Immature natural killer cell (primary cell): ENCODE measurements at places on chromosomes 12 and 14. TPM values are rescaled to one million over a fixed set of nuclear protein-coding genes. Genes with fewer than 3 reads are reported as not detected.

- no peak for DNase-seq
- H3K36me3 ChIP-seq = no peaks in the 10 kb centered on the region
- H3K4me1 ChIP-seq = no peaks in the 10 kb centered on the region
- no peak overlapping the region for H3K27ac ChIP-seq
Measured at GRCh38 chr12:105257321-105257728, 21.4 kb upstream of the APPL2 start.

- H3K4me3 ChIP-seq = no peak overlapping the region
- no peaks in the 10 kb centered on the region for H3K36me3 ChIP-seq
- no peak for DNase-seq
- no peaks in the 10 kb centered on the region for H3K4me1 ChIP-seq
Measured at GRCh38 chr12:108587826-108588225, 10.1 kb downstream of the TMEM119 start.

GRCh38 chr12:69961246-69961645 lies 136.2 kb downstream of the MYRFL start:
- no peak overlapping the region for H3K4me3 ChIP-seq
- no peaks in the 10 kb centered on the region for H3K36me3 ChIP-seq
- no peak overlapping the region for H3K27ac ChIP-seq
- H3K27me3 ChIP-seq = no peaks in the 10 kb centered on the region
- DNase-seq = no peak

DNA sequence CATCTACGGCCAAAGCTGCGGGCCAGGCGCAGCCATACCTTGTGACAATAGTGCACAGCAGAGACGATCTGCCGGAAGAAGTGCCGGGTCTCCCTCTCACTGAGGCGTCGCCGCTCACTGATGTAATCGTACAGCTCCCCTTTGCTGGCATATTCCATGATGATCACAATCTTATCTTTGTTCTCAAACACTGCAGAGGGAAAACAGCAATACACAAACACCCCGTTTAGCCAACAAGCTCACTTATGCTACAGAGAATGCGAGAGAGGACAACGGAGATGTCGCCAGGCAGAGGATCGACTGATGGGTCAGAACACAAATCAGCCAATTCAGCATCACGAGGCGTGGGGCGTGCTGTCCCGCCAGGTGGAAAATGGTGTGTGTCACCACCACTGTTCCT lies 52.1 kb downstream of the NUAK1 start:
- no peaks in the 10 kb centered on the region for H3K36me3 ChIP-seq
- H3K27ac ChIP-seq = no peak overlapping the region
- no peaks in the 10 kb centered on the region for H3K27me3 ChIP-seq
- H3K4me1 ChIP-seq = no peaks in the 10 kb centered on the region
- DNase-seq = no peak
- no peak overlapping the region for H3K4me3 ChIP-seq

GRCh38 chr14:101590062-101590461 lies 28.8 kb downstream of the DIO3 start:
- H3K27ac ChIP-seq = no peak overlapping the region
- H3K27me3 ChIP-seq = peaks cover 2% of the 10 kb centered on the region
- peaks cover 12% of the 10 kb centered on the region for H3K4me1 ChIP-seq
- H3K4me3 ChIP-seq = no peak overlapping the region

- H3K4me1 ChIP-seq = no peaks in the 10 kb centered on the region
- no peak for DNase-seq
- H3K4me3 ChIP-seq = no peak overlapping the region
- H3K27me3 ChIP-seq = no peaks in the 10 kb centered on the region
- no peak overlapping the region for H3K27ac ChIP-seq
Measured at GRCh38 chr12:112226768-112227167, 101.4 kb downstream of the TRAFD1 start.

- DNase-seq = no peak
- H3K27ac ChIP-seq = no peak overlapping the region
- H3K4me3 ChIP-seq = no peak overlapping the region
- no peaks in the 10 kb centered on the region for H3K4me1 ChIP-seq
Measured at GRCh38 chr12:5230156-5230555, 186.5 kb downstream of the KCNA5 start.

- H3K36me3 ChIP-seq = peaks cover 8% of the 10 kb centered on the region
- DNase-seq = no peak
- H3K4me3 ChIP-seq = no peak overlapping the region
- peak overlapping the region; percentile 7 for H3K27ac ChIP-seq
Measured at GRCh38 chr12:26735249-26735639, 97.8 kb downstream of the ITPR2 start.

Gene NUAK1
- polyA plus RNA-seq = 0.68 TPM

Gene RNF34
- polyA plus RNA-seq = 73.9 TPM

Gene GNB3
- not detected for polyA plus RNA-seq

Gene IAPP
- polyA plus RNA-seq = not detected
